CD8-positive, alpha-beta T cell (primary cell): ENCODE measurements at places on chromosomes 11 and 22. TPM values are rescaled to one million over a fixed set of nuclear protein-coding genes. Genes with fewer than 3 reads are reported as not detected.
A peak's percentile ranks its signal among the peaks of the same experiment; 100 is the strongest.

DNA sequence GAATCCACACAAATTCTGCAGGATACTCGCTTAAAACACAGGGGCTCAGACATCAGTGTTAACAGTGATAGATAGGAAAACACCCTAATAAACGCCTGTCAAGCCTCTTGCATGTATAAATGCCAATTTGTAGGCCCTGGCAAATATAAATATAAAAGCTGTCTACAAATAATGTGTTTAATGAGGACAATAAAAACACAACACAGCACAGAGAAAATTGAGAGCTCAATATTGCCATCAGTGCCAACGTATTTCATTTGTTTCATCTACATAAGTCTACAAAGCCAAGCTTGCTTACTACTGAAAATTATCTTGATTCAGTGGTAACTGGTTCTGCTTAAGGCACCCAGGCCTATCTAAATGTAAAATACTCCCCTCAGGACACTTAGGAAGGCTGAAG lies 1387.0 kb upstream of the TENM4 start:
- no peak for DNase-seq

Gene CARD16
- total RNA-seq, result 18.7 TPM

GRCh38 chr11:61472282-61472681 lies 36.3 kb upstream of the LRRC10B start:
- DNase-seq, result no peak

DNA sequence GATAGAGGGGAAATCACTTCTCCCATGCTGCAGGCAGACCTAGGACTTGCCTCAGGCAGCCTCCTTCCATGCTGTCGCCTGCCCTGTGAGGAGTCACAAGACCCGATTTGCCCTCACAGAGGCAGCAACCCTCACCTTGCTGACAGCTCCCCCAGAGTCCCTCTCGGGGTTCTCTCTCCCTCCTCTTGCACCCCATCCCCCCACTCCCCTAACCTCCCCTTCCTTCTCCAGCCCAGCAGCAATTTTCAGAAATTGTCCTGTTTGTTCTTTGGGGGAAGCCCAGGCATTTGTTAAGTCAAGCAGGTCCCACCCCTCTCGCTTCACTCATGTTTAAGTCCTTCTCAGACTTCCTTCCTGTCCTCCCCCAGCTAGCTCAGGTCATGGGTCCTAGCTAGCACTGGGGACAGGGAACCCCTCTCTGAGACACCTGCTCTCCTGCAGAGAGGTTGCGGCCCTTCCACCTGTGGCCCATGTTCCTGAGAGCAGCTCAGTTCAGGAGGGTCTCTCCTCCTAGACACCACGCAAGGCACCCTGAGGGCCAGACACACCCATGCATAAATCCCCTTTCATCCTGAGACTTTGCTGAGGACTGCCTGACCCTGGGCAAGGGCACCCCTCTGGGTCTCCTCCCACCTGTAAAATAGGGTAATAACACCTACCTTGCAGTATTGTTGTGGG lies 6.3 kb upstream of the FXYD2 start:
- DNase-seq, result peak; percentile 58

Gene CD6
- 765 TPM for total RNA-seq
